ENCODE measurements at places on chromosomes 2 and 18.

GRCh38 chr2:72000110-72000509, 147.6 kb downstream of the CYP26B1 start:
- no peak overlapping the region for H3K27ac ChIP-seq
- H3K4me3 ChIP-seq: no peak overlapping the region
- H3K36me3 ChIP-seq: no peaks in the 10 kb centered on the region
- H3K4me1 ChIP-seq: no peaks in the 10 kb centered on the region

DNA sequence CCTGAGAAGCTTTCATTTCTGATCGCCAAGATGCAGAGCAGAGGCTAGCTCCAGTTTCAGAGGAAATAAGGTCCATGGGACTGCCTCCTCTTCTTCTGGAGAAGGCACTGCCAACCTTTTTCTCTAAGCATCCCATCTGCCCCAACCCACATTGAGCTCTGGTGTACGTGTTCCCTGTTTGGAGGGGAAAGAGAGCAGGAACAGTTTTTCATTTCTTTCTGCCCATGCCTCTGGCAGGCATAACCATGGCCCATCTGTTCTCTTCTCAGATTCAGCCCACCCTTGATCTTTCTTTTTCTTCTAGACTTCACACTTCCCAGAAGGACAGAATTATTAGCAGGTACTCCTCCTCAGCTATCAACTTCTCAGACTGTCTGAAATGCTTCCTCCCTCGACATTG, 1110.3 kb upstream of the KLHL29 start:
- DNase-seq: no peak
- no peaks in the 10 kb centered on the region for H3K4me1 ChIP-seq
- H3K36me3 ChIP-seq: no peaks in the 10 kb centered on the region
- no peak overlapping the region for H3K27ac ChIP-seq

DNA sequence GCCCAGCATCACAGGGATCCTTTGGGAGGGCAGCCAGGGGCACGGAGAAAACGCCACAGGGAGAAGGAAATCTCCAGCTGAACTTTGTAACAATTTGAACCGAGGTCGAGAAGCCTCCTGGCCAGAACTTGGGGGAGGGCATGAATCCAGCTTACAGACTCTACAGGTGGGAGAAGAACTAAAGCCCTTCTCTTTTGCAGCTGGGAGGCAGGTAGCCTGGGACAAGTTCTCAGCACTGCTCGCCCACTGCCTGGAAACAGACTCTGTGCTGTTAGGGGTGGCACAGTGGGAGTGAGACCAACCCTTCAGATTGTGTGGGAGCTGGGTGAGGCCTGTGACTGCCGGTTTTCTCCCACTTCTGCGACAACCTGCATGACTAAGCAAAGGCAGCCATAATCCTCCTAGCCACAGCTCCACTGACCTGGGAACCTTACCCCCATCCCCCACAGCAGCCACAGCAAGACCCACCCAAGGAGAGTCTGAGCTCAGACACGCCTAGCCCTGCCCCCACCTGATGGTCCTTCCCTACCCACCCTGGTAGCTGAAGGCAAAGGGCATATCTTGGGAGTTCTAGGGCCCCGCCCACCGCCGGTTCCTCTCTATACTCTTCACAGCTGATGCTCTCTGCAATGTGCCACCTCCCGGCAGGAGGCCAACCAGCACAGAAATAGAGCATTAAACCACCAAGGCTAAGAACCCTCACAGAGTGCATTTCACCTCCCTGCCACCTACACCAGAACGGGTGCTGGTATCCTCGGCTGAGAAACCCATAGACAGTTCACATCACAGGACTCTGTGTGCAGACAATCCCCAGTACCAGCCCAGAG, 136.0 kb upstream of the SIX2 start:
- H3K36me3 ChIP-seq: no peaks in the 10 kb centered on the region
- DNase-seq: no peak
- no peaks in the 10 kb centered on the region for H3K27me3 ChIP-seq
- no peak overlapping the region for H3K4me3 ChIP-seq
- no peak overlapping the region for H3K27ac ChIP-seq

GRCh38 chr18:50203801-50204604, 9.1 kb upstream of the MYO5B start:
- H3K36me3 ChIP-seq: no peaks in the 10 kb centered on the region
- H3K27me3 ChIP-seq: peaks cover 8% of the 10 kb centered on the region
- no peak overlapping the region for H3K27ac ChIP-seq

DNA sequence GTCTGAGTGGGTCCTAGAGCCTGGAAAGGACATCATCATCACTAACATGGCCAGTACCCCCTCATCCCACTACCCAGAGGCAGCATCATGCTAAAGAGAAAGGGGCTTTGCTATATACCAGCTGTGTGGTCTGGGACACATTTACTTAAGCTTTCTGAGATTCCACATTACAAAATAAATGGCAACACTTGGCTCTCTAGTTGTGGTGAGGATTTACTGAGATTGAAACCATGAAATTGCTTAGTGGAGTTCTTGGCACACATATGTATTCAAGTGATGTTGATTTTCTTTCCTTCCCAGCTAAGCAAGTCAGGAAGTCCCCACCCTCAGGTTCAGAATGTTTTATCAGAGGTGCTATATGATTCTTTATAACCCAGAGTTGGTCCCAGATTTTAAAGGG, 362.0 kb downstream of the CLIP4 start:
- no peak overlapping the region for H3K4me3 ChIP-seq
- H3K36me3 ChIP-seq: no peaks in the 10 kb centered on the region
- no peaks in the 10 kb centered on the region for H3K27me3 ChIP-seq

GRCh38 chr2:150136401-150136800, 351.1 kb downstream of the RND3 start:
- H3K4me3 ChIP-seq: no peak overlapping the region
- no peaks in the 10 kb centered on the region for H3K27me3 ChIP-seq
- no peak for DNase-seq
- no peaks in the 10 kb centered on the region for H3K36me3 ChIP-seq
- no peak overlapping the region for H3K27ac ChIP-seq
- peaks cover 20% of the 10 kb centered on the region for H3K4me1 ChIP-seq

DNA sequence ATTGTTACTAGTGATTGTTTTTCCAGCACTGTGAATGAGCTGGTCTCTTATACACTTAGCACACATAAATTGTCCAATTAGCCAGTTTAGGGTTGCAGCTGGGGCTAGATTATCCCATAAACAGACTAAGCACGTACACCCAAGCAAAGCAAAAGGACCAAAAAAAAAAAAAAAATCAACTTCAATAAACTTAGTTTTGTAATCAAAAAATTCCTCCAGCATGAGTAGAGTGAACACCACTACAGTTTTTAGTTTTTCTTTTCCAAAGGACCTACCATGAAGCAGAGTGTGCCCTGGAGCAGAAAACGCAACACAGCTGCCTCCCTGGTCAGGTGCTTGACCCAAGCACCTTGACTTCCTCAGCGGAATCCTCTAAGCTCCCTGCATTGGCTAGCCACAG, 249.4 kb upstream of the SLC14A2 start:
- H3K4me1 ChIP-seq: peaks cover 16% of the 10 kb centered on the region
- no peaks in the 10 kb centered on the region for H3K36me3 ChIP-seq
- DNase-seq: no peak
- no peak overlapping the region for H3K27ac ChIP-seq
- no peaks in the 10 kb centered on the region for H3K27me3 ChIP-seq

- no peak for DNase-seq
- no peaks in the 10 kb centered on the region for H3K27me3 ChIP-seq
- no peaks in the 10 kb centered on the region for H3K4me1 ChIP-seq
- no peak overlapping the region for H3K4me3 ChIP-seq
Observed at GRCh38 chr2:406231-406630, 118.3 kb upstream of the ALKAL2 start.

GRCh38 chr2:100242476-100242875, 79.8 kb downstream of the LONRF2 start:
- DNase-seq: no peak
- no peaks in the 10 kb centered on the region for H3K27me3 ChIP-seq
- no peak overlapping the region for H3K27ac ChIP-seq
- no peak overlapping the region for H3K4me3 ChIP-seq
- peaks cover 9% of the 10 kb centered on the region for H3K4me1 ChIP-seq

DNA sequence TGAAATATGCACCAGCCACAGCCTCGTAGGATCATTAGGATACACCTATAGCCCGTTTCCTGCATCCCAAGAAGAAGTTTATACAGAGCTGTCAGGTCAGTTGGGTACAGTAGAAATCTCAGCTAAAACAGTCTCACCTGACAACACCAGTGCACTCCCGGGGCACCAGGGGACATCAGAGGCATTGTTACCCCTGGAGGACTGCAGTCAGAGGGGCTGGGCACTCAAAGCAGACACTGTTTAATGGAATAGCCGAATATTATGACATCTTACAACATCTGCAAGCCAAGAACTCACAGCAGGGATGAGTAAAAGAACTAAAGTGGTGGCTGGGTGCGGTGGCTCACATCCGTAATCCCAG, 93.0 kb upstream of the ID2 start:
- no peak for DNase-seq
- peaks cover 6% of the 10 kb centered on the region for H3K27me3 ChIP-seq
- no peak overlapping the region for H3K4me3 ChIP-seq
- no peaks in the 10 kb centered on the region for H3K4me1 ChIP-seq

GRCh38 chr2:25543-25942, 20.8 kb downstream of the FAM110C start:
- no peak overlapping the region for H3K27ac ChIP-seq
- H3K27me3 ChIP-seq: no peaks in the 10 kb centered on the region
- no peak for DNase-seq
- H3K4me1 ChIP-seq: no peaks in the 10 kb centered on the region

DNA sequence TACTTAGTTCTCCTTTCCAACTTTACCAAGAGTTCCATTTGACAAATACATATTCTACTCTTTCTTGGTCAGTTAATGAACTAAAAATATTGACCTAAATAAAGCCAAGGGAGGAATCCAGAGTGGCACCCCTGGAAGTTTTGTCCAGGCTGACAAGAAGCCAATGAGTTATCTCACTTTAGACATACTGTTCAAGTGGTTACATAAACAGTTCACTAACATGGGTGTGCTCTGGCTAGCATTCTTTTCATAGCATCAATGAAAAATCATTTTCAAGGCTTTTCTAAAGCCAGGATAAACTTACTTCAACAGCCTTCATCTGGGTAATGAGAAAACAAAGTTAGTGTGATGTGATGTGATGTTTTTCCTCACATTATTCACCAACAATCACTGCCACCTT, 649.4 kb downstream of the TDRD15 start:
- no peak for DNase-seq
- H3K4me3 ChIP-seq: no peak overlapping the region
- H3K27ac ChIP-seq: no peak overlapping the region
- H3K36me3 ChIP-seq: no peaks in the 10 kb centered on the region
- no peaks in the 10 kb centered on the region for H3K4me1 ChIP-seq

DNA sequence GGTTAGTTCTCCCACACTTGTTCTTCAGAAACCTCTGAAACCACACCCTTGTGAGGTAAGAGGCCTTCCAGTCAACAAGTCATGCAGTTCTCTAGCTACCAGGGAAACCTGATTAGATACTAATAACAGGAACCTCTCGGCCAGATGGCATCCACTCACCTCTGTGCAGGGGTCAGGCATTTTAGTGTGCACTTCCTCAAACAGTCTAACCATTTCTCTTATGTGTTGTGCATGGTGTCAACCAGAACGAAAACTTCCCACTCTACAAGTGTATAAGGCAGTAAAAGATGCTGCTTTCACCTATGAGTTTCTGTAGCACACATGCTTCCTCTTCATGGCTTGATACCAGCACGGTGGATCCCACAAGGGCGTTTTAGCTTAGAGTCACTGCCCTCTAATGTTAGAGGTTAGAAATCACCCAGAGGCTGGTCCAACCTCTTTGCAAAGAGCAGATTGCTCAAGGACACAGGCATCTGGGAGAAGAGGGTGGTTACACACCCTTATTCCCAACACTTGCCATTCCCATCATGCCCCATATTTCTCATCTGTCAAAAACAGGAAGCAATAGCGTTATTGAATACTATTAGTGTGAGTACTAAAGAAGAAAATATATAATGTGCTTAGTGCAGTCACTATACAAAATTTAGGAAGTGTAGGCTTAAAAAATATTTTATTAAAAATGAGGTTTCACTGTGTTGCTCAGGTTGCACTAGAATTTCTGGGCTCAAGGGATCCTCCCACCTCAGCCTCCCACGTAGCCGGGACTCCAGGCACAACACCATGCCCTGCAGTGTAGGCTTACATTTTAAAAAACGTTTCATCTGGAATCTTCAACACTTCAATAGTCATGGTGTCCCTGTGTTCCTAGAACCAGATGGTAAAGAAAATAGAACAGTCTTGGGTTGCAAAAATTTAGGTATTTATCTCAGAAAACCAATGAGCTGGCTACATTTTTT, 34.5 kb upstream of the RAB31 start:
- no peak overlapping the region for H3K27ac ChIP-seq
- no peaks in the 10 kb centered on the region for H3K27me3 ChIP-seq
- H3K36me3 ChIP-seq: no peaks in the 10 kb centered on the region
- no peak overlapping the region for H3K4me3 ChIP-seq
- peak; percentile 43 for DNase-seq
- H3K4me1 ChIP-seq: no peaks in the 10 kb centered on the region

DNA sequence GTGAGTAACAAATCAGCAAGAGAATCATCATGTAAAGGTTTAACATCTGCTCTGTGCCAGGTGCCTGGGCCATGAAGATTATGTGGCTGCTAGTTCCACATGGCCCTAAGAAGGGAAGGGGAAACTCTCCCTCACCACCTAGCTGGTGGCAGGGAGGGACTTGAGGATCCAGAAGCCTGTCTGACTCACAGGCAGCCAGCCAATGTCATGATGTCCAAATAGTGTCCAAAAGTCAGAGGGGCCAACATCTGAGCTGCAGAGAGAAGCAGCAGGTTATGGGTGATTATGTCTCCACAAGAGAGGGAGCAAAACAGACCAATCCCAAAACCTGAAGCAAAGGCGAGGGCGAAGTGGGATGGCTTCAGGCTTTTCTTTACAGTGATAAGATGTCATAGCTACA, 61.9 kb upstream of the SPP2 start:
- peaks cover 7% of the 10 kb centered on the region for H3K27me3 ChIP-seq
- H3K4me3 ChIP-seq: no peak overlapping the region
- no peak for DNase-seq
- no peaks in the 10 kb centered on the region for H3K4me1 ChIP-seq
- no peaks in the 10 kb centered on the region for H3K36me3 ChIP-seq

- no peak overlapping the region for H3K4me3 ChIP-seq
- DNase-seq: peak; percentile 52
- H3K27me3 ChIP-seq: no peaks in the 10 kb centered on the region
- no peak overlapping the region for H3K27ac ChIP-seq
- peaks cover 55% of the 10 kb centered on the region for H3K4me1 ChIP-seq
Observed at GRCh38 chr2:28271919-28272250, 120.8 kb upstream of the FOSL2 start.

DNA sequence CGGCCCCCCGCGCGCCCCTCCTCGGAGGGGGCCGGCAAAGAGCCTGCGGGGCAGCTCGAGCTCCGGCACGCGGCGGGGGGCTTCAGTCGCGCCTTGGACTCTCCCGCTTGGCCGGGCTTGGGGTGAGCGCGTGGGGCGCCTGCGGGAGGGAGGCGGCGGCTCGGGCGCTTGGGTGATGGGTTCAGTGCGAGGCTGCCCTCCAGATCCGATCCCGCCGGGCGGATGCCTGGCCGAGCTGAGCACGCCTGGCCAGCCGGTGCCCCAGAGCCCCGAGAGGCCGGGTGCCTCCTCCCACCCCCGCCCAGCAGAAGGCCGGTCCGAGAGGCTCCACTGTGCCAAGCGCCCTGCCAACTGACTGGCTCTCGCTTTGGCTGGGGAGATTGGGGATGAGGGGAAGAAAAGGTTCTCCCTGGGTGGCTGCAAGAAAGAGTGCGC, 273 bp upstream of the NXPH2 start:
- H3K4me3 ChIP-seq: no peak overlapping the region
- H3K36me3 ChIP-seq: no peaks in the 10 kb centered on the region
- no peak overlapping the region for H3K27ac ChIP-seq

GRCh38 chr2:62370321-62371250, 135.4 kb downstream of the TMEM17 start:
- no peaks in the 10 kb centered on the region for H3K36me3 ChIP-seq
- no peak overlapping the region for H3K27ac ChIP-seq
- no peak for DNase-seq
- no peaks in the 10 kb centered on the region for H3K27me3 ChIP-seq
- H3K4me1 ChIP-seq: no peaks in the 10 kb centered on the region

Measured in osteoblast (primary cell).